CD4-positive, alpha-beta T cell (primary cell): ENCODE measurements at places on chromosomes 11 and 22.

- DNase-seq = no peak
These were observed 9.0 kb upstream of the COMT start for GRCh38 chr22:19932367-19933206.

DNA sequence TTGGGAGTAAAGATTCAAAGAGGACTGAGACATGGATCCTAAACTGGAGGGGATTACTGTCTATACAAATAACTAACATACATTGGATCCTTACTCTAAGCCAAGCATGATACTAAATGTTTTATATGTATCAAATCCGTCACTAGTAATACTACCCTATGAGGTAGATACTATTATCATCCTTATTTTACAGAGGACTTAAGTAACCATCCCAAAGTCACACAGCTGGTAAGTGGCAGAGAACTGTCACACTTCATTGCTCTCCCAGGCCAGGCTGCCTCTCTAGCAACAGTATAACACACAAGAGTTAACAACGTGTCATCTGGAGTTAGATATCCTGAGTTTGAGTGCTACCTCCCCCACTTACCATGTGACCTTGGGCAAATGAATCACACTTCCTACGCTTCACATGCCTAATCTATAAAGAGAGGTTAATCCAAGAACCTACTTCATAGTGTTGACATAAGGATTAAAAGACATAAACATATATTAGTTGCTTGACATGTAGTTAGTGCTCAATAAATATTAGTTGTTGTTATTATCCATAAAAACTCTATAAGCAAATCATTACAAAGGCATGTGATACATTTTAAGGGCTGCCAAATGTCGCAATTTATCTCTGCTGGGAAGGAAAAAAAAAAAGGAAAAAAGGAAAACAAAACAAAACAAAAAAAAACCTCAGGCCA lies 33.8 kb upstream of the SPON1 start:
- DNase-seq = peak; percentile 25

GRCh38 chr22:19463491-19464469 lies 15.2 kb downstream of the UFD1 start:
- DNase-seq = no peak

GRCh38 chr22:48410536-48410935 lies 1417.1 kb downstream of the BRD1 start:
- DNase-seq = no peak

DNA sequence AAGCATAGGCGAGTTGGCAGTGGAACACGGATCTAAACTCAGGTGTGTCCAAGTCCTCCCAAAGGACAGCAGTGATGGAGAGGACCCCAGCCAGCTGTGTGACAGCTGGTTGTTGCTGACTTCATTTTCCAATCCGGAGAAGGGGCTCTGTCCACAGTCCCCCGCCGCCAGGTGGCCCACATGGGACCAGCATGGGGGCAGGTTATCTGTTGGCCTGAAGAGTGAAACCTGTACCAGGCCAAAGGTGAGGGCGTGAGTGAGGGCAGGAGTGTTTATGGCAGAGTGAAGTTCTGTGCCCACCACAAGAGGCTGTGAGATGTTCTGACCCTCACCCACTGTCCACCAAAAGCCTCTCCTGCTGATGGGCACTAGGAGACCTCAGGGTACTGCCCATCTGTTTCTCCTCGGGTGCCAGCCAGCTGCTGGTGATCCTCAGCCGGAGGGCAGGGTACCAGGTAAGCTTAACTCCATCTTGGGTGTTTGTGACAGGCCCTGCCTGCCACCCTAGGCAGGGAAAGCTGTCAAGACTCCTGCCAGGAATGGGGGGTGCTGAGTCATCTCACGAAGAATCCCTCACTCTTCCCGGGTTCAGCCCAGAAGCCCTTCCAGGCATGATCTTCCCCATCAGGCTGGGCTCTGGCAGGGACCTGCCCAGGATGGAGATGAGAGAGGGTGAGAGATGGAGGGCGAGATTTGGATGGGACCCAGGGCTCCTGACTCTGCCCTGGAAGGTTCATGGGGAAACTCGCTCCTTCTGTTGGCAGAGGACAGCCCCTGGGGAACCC lies 15.5 kb upstream of the TAB1 start:
- DNase-seq = no peak
